ENCODE measurements at places on chromosomes 11 and 22.

DNA sequence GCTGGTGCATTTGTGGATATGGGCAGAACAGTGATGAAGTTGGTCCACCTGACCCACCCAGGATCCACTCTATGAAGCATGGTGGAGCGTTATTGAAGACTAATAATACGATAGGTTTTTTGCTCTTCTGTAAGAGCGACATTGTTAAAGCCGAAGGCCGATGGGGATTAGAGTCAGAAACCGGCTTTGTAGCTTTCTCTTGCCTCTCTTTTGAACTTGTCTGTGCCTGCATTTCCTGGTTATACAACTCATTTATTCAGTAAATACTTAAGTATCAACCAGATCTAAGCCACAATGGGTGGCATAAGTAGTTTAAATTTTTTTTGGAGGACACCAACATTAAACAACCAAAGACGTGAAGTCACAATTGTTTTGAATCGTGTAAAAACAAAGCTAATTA is 93.4 kb downstream of the ARHGAP42 start:
- DNase-seq: no peak

- no peak for DNase-seq
These were observed 51.9 kb upstream of the ARHGAP42 start for GRCh38 chr11:100635194-100635593.

GRCh38 chr11:68370211-68371111 is 58.1 kb downstream of the LRP5 start:
- DNase-seq: no peak

GRCh38 chr11:94545264-94546161 is 1.8 kb downstream of the FUT4 start:
- no peak for DNase-seq

All from T-helper 1 cell (primary cell).